ENCODE measurements at places on chromosomes 4 and X. TPM values are rescaled to one million over a fixed set of nuclear protein-coding genes. Genes with fewer than 3 reads are reported as not detected.

- DNase-seq, result no peak
- H3K36me3 ChIP-seq, result no peaks in the 10 kb centered on the region
- no peaks in the 10 kb centered on the region for H3K27me3 ChIP-seq
- no peak overlapping the region for H3K27ac ChIP-seq
- no peak overlapping the region for H3K4me3 ChIP-seq
These were observed 17.0 kb upstream of the AP1AR start for GRCh38 chr4:112214390-112215264.

The HPRT1 gene
- total RNA-seq, result 15.2 TPM

DNA sequence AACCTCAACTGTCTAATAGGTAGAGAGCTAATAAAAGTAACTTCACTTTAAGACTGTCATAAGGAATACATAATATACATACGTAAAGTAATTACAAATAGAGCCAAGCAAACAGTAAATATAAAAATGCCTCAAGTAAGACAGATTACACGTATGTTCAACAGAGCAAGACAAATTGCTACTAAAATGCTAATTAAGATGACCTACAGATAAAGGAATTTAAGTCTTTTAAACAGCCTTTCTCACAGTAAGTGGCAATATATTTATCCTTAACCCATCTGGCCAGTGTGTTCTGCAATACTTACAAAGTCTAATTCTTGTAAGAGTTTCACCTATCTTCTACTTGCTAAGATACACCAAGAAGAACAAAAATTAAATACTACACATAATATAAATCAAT is 12.7 kb downstream of the G3BP2 start:
- no peak overlapping the region for H3K27ac ChIP-seq
- DNase-seq, result no peak
- H3K36me3 ChIP-seq, result peaks cover 45% of the 10 kb centered on the region
- H3K4me1 ChIP-seq, result peaks cover 13% of the 10 kb centered on the region
- H3K27me3 ChIP-seq, result no peaks in the 10 kb centered on the region

- H3K4me1 ChIP-seq, result peaks cover 14% of the 10 kb centered on the region
- peak overlapping the region; percentile 90 for H3K27ac ChIP-seq
- DNase-seq, result peak; percentile 73
- no peaks in the 10 kb centered on the region for H3K36me3 ChIP-seq
These were observed 570 bp downstream of the WDR44 start for GRCh38 chrX:118346258-118347094.

GRCh38 chr4:109702950-109703663 is at the start of gene CASP6:
TSS of gene CASP6 (minus strand) at chr4:109703445. CDS start at chr4:109703395, 50 bp downstream.
- H3K36me3 ChIP-seq, result peaks cover 3% of the 10 kb centered on the region
- H3K4me3 ChIP-seq, result peak within 1 kb of the TSS; percentile 75
- H3K4me1 ChIP-seq, result peaks cover 12% of the 10 kb centered on the region
- H3K27me3 ChIP-seq, result no peaks in the 10 kb centered on the region
- peak; percentile 95 for DNase-seq

- H3K36me3 ChIP-seq, result no peaks in the 10 kb centered on the region
- H3K27ac ChIP-seq, result no peak overlapping the region
- no peak for DNase-seq
- H3K4me3 ChIP-seq, result no peak overlapping the region
- no peaks in the 10 kb centered on the region for H3K27me3 ChIP-seq
These were observed 833.3 kb upstream of the INTU start for GRCh38 chr4:126799416-126799815.

The PPARGC1A gene
- 14.2 TPM for total RNA-seq

The MGARP gene
- 0.75 TPM for total RNA-seq

DNA sequence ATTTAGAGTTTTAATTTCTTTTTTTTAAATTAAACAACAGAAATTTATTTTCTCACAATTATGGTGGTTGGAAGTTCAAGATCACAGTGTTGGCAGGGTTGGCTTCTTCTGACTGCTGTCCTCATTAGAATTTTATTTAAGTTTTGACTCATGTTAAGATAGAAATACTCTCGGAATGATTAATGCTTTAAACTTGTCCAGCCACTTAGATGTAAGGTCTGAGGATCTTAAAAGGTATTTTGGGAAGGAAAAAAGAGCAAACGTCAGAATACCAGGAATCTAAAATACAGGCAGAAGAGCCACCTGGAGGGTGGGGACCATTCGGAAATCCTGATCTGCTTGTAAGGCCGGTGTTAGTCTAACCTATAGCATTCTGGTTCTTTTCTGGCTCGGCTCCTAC is 423.0 kb upstream of the MAGEB2 start:
- H3K27ac ChIP-seq, result no peak overlapping the region
- no peak for DNase-seq
- H3K4me1 ChIP-seq, result no peaks in the 10 kb centered on the region
- no peaks in the 10 kb centered on the region for H3K36me3 ChIP-seq

The CTPS2 gene
- 10.7 TPM for total RNA-seq

DNA sequence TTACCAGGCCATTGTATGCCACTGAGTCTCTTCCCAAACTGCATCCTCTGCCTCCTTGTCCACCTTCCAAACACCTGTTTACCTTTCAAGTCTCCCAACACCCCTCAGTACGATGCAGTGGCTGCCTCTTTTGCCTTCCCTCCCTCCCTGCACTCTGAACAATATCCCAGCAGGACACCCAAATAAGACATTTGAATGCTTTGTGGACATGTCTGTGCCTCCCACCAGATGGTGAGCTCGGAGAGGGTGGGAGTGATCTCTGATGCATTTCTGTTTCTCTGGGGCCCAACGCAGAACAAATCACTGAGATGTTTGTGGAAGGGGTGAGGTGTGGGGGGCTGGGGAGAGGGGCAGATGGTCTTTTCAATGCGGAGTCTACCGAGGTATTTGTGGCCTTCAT is 33.4 kb downstream of the PJA1 start:
- no peaks in the 10 kb centered on the region for H3K4me1 ChIP-seq
- no peak for DNase-seq
- no peak overlapping the region for H3K4me3 ChIP-seq
- no peaks in the 10 kb centered on the region for H3K36me3 ChIP-seq

The VCX2 gene
- total RNA-seq, result not detected

DNA sequence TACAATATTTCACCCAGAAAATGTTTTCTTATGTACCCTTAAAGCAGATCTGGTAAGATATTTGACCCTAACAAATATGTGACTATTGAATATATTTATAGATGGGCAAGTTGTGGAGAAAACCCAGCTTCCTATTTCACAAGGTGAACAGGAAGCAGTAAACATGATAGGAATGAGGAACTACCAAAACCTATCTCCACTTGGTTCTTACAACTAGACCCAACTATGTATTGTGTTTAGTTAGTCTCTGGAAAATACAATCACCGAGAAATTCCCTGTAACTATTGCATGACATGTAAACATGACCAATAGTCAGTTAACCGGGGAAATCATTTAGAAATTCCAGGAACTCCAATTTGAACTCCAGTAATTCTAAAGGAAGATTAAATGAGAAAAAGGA is 8.4 kb upstream of the RXFP1 start:
- no peak overlapping the region for H3K4me3 ChIP-seq
- no peak for DNase-seq
- no peaks in the 10 kb centered on the region for H3K36me3 ChIP-seq
- H3K4me1 ChIP-seq, result no peaks in the 10 kb centered on the region
- H3K27ac ChIP-seq, result no peak overlapping the region

DNA sequence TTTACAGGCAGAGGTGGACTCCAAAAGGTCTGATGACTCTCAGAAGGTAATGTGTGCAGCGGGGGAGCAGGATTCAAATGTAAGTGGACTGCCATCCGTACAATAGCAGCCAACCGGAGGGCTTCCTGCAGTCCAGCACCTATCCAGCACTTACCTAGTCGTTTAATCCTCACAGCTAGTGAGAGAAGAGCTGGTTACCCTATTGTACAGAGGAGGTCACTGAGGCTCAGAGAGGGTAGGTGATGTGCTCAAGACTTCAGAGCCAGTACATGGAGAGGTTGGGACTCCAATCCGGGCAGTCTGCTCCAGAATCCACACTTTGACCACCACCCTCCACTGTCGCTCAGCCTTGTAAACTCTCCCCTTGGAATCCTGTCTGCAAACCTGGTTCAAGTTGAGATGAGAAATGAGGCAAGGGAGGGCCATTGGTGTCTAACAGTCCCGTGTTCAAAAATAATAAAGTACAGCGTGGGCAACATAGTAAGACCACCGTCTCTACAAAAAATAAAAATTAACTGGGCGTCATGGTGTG is 22.5 kb upstream of the JAKMIP1 start:
- H3K27ac ChIP-seq, result no peak overlapping the region
- no peak overlapping the region for H3K4me3 ChIP-seq
- no peaks in the 10 kb centered on the region for H3K36me3 ChIP-seq
- no peaks in the 10 kb centered on the region for H3K4me1 ChIP-seq

DNA sequence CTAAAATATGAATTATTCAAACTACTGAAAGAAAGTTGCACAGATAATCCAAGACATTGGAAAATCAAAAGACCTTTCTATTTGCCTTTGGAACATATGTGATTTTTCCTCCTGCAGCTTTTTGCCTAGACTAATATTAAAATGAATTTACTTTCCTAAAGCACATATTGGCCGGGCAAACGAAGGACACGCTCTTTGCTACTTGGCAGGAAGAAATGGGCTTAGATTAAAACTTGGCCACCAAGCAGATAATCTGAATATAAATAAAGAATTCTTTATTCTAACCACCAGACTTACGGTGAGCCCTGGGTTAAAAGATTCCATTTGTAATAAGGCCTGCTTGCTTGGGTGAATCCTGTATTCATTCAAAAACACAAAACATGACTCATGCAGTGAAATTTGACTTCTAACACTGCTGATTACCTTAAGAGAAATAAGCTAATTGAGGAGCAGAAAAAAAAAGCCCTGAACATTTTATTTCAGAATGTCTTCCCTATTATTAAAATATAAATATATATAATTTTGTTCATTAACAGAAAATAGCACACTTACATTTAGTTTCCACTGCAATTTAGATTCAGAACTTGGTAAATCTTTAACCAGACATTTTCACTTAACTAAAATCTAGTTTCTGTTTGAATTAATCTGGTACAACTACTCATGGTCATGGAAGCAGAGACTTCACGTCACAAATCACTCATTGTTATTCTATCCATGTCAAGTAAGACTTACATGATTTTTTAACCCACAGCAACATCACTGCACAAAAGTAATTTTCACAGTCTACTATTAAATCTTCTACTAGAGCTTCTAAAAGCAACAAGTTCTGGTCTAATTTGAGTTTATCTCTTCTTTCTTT is 116.1 kb upstream of the PLAC1 start:
- H3K36me3 ChIP-seq, result peaks cover 3% of the 10 kb centered on the region
- H3K4me1 ChIP-seq, result no peaks in the 10 kb centered on the region
- H3K27me3 ChIP-seq, result no peaks in the 10 kb centered on the region
- no peak for DNase-seq

The CEP44 gene
- total RNA-seq, result 16.4 TPM

GRCh38 chr4:66562276-66562806 is 892.1 kb upstream of the EPHA5 start:
- no peak overlapping the region for H3K27ac ChIP-seq
- no peak for DNase-seq
- no peaks in the 10 kb centered on the region for H3K4me1 ChIP-seq
- H3K36me3 ChIP-seq, result no peaks in the 10 kb centered on the region
- H3K27me3 ChIP-seq, result no peaks in the 10 kb centered on the region

The GAGE12H gene
- not detected for total RNA-seq

DNA sequence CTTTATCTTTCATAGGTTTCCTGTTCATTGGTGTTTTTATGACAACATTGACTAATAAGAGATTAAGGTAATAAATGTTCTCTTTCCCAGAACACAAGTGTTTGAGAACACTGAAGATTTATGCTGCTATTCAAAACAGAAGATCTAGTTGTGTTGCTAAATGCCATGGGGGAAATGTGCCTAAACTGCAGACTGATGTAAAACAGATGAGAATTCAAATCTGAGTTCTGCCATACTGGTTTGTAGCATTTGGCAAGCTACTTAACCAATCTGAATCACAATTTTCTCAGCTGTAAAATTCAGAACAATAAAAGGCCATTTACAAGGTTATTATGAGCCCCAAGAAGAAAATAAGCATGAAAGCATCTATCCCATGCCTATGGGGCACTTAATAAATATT is 2.3 kb downstream of the SLC10A6 start:
- H3K36me3 ChIP-seq, result no peaks in the 10 kb centered on the region
- DNase-seq, result no peak
- no peak overlapping the region for H3K27ac ChIP-seq
- H3K4me3 ChIP-seq, result no peak overlapping the region
- no peaks in the 10 kb centered on the region for H3K27me3 ChIP-seq

DNA sequence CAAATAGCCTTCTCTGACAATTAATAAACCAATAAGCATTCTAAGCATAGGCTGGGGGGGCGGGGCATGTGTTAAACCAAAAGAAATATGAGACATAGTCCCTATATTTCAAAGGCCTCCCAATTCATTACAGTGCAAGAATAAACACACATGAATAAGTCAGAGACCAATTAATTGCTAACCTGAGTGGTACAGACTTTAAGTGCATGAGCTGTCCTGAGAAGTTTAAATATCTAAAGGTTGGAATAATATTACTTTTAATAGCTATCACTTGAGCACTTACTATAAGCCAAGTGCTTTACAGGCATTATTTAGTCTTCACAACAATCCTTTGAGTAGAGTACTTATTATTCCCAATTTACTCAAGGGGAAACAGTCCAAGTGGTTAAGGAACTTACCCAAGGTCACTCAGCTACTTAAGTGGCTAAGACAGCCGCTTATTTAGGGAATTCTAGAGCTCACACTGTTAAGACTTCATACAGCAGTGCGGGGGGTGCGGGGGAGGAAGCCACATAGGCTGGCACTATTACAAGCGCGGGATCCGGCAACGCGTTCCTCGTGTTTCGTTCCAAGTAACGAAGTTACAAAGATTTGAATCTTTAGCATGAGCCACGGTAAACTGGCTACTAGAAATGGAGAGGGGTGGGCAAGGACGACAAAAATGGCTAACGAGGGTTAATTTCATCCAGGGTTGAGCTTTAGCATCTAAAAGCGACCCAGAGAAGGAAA is 1.4 kb downstream of the THOC2 start:
- H3K36me3 ChIP-seq, result no peaks in the 10 kb centered on the region
- peak overlapping the region; percentile 81 for H3K27ac ChIP-seq
- peak overlapping the region; percentile 77 for H3K4me3 ChIP-seq
- H3K4me1 ChIP-seq, result peaks cover 11% of the 10 kb centered on the region
- no peaks in the 10 kb centered on the region for H3K27me3 ChIP-seq
